ENCODE measurements at places on chromosomes 5 and 9.

- no peak for DNase-seq
Observed at GRCh38 chr9:99474186-99474585, 252.1 kb downstream of the SEC61B start.

GRCh38 chr5:150285114-150285513 is 4.5 kb downstream of the CAMK2A start:
- DNase-seq, result no peak

- no peak for DNase-seq
Observed at GRCh38 chr5:87410931-87411330, 1.8 kb downstream of the CCNH start.

DNA sequence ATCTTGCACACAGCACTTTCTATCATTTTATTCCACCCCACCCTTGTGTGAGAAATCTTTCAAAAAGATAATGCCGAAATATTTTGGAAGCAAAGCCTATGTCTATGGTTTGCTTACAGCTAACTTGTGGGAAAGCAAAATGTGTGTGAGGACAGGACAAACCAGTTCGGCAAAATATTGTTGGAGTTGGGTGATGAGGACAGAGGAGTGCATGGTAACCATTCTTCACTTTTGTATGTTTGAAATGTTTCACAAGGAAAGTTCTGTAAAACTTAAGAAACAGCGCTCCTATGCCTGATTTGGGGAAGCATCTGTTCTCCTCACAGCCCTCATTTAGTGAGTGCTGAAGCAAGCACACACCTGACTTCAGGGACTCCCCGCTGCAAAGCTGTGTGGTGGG is 62.0 kb upstream of the RNF130 start:
- no peak for DNase-seq

DNA sequence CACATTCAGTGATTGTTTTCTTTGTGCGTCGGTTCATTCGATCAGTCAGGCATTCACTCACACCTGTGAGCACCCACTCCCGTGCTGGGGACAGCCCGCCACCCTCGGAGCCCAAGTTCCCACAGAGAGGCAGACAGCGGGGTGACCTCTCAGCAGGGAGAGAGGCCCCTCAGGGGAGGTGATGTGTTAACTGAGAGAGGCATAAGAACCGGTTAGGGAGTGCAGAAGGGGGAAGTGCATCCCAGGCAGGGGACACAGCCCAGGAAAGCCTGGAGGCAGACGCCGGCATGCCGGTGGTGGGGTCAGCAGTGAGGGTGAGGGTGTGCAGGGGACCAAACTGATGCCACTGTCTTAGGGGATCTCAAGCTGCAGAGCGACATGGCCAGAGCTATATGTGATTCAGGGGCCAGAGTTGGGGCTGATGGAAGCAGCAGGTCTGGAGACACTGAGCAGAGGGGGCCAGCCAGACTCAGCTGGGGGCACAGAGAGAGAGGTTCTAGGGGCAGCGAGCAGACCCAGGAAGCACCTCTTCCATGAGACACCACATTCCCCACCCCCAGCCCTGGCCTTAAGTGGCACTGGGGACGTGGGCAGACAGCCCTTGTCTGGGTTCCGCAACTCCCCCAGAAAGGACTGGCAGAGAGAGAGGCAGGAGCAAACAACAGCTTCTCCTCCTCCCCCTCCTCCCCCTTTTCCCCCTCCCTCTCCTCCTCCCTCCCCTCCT is 35.9 kb downstream of the HK3 start:
- DNase-seq, result peak; percentile 30

DNA sequence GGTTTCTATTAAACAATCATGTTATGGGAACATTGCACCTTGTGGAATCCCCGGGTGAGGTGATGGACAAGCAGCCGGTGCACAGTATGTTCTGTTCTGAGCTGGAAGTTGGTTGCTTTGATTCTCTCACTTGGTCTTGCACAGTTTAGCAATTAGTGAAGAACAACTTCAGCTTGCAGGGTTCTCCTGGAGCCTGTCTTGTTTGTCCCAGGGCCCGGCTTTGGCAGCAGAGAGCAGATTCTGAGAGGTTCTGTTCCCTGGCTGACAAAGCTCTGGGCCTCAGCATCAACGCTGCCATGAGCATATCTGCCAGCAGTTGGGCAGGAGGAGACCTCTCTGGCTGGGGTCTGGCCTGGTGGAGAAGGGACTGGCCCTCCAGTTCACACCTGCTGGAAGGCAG is 16.9 kb downstream of the GADD45G start:
- DNase-seq, result no peak

DNA sequence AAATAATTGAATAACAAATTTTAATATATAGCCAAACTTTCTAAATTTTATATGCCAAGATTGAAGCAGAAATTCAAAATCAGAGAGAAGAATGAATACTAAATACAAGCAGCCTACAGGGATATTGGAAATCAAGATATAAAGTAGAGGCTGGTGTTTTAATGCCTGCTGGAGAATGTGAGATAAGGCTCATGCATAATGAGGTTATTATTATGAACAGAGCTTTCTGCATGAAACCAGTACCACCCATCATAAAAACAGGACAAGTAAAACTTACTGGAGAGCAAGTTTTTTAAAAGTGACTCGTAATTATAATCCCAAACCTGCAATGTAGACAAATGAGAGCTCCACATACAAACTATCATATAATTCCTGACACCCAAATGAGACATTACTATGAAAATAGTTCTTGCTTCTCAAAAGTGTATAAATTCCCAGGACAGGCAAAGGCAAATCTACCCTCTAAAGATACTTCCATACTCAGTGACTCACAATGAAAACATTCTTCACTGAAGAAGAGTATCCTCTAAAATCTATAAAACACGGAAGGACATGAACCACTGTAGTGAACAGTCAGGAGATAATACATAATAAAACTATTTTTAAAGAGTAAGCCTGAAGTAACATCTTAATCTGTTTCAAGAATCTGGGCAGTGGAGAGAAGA is 532.0 kb upstream of the GRAMD2B start:
- no peak for DNase-seq

GRCh38 chr9:7536310-7536939 is 263.2 kb downstream of the DMAC1 start:
- DNase-seq, result peak; percentile 36

DNA sequence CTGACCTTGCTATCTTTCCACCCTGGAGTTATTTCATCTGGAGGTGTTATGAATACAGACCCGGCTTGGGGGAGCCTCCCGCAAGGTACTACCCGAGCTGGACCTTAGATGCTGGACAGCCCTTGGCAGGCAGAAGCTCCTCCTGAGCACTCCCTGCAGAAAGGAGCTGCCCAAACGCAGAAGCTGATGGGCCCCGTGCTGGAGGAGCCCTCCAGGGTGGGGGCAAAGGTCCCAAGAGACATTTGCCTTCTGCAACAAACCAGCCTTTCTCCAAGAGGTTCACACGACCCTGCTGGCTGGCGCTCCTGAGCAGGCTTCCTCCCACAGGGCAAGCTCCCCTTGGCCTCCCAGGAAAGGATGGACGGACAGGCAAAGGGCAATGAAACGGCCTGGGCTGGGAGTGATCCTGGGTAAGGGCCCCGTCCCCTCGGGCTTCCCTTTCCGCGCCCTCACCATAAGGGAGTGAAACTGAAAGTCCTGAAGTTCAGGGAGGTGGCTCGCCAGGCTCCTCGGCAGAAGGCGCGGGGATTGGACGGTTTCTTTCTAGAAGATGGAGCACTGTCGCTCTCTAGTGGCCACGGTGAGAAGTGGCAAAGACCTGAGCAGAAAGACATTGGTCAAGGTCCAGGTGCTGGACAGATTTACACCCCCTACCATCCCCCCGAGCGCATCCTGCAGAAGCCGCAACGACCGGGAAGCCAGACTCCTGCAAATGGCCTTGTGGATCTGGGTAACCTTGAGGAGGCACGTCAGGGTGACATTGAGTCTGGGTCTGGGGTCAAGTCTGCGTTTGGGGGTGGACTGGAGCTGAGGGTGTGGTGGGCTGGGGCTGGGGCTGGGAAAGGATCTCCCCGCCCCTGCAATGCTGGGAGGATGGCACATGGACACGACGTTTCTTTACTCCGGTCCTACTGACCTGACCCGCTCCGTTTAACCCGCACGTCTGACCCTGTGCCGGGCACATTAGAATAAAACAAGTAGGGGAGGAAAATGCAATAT is 56.4 kb downstream of the NEURL1B start:
- peak; percentile 87 for DNase-seq

DNA sequence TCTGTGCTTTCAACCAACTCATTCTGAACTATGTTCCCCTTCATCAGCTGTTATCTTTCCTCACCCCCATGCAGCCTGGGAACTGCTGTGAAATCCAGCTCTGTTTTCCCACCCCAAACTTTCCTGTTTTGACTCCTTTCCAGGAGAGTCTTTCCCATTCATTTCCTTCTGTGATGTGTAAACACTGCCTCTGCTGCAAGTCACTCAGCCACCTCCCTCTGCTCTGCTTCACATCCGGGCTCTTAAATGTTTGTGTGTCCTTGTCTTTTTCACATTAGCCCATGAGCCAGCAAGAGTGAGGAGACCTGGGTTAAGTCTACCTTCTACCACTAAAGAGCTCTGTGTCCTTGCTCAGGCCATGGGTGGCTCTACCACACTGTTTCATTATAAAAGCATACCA is 137.5 kb downstream of the ICE1 start:
- no peak for DNase-seq

- DNase-seq, result no peak
Observed at GRCh38 chr9:5552301-5552700, 42.0 kb downstream of the PDCD1LG2 start.

DNA sequence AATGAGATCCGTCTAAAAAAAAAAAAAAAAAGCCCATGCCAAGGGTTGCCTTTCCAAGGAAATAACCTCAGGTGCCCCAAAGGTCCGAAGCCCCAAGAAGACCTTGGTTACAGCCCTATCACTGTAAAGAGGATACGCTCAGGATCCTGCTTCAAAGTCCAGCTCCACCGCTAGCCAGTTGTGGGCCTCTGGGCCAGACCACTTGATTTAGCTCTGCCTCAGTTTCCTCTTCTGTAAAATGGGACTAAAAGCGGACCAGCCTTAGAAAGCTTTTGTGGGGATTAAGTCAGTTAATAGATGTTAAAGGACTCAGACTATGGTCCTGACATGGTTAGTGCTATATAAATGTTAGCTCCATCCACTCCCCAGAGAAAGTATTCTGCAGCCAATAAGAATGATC is 48.7 kb upstream of the ORM1 start:
- no peak for DNase-seq

Measured in OCI-LY7 (cell line).